ENCODE measurements at places on chromosomes 3 and 15.
A peak's percentile ranks its signal among the peaks of the same experiment; 100 is the strongest.

- DNase-seq, result no peak
Measured at GRCh38 chr3:173003956-173004355, 137.1 kb downstream of the SPATA16 start.

DNA sequence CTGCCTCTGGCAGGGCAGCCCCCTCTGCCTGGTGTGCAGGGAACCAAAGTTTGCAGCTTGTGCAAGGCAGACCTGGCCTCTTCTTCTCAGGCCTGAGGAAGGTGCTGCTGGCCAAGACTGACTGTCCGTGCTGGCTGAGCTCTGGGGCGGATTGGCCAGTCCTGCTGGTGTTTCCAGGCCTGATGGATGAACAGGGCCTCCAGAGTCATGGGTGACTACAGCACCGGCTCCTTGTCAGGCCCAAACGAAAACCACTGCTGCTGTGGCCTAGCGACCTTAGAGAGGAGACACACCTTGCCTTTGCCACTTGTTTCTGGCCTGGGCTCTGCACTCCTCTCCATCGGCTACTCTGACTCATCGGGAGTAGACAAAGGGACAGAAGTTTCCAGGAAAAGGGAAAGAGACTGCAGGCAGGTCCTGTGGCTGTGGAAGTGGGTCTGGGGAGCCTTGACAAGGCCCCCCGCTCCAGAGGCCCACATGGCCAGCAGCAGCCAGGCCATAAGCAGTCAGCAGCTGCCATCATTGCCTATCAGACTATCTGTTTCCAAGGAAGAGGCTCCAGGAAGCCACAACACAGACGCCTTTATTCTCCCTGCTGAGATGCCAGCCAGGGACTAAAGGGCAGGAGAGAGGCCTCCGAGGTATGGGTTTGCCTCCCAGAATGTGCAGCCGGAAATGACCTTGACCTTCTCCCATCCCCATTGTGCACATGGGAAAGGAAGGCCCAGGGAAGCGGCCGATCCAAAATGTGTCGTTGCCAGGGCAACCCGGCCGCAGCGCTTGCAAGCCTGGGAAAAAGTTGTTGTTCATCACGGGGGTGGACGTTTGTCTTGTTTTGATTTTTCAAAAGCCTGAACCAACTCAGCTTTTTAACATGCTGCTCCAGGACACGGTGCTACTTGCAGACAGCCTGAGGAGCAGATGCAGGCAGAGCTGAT is 160.5 kb downstream of the CHSY1 start:
- no peak for DNase-seq

- DNase-seq, result no peak
Measured at GRCh38 chr15:61186905-61187741, 42.0 kb downstream of the RORA start.

DNA sequence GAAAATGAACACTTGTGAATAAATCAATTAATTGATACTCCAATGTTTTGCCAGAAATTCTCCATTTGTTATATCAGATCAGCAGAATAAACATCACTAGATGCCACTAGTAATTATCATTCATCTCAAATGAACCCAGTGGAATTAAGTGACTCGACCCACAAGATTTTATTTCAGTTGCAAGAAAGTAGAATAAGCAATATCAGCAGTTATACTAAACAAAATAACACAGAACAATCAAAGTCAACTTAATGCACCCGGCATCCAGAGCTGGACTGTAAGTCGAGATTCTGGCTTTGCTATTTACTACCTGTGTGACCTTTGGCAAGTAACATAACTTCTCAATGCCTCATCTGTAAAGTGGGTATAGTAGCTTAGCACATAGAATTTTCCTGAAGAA is 256.5 kb downstream of the MEIS2 start:
- DNase-seq, result no peak

GRCh38 chr15:46126581-46126980 is 491.8 kb downstream of the SQOR start:
- DNase-seq, result no peak

DNA sequence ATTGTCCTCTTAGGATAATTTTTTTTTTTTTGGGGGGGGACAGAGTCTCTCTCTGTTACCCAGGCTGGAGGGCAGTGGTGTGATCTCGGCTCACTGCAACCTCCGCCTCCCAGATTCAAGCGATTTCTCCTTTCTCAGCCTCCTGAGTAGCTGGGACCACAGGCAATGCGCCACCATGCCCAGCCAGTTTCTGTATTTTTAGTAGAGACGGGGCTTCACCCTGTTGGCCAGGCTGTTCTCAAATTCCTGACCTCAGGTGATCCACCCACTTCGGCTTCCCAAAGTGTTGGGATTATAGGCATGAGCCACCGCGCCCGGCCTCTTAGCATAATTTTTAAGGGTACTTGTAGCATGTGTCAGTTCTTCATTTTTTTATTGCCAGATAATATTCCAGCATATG is 122.6 kb downstream of the FNDC3B start:
- no peak for DNase-seq

DNA sequence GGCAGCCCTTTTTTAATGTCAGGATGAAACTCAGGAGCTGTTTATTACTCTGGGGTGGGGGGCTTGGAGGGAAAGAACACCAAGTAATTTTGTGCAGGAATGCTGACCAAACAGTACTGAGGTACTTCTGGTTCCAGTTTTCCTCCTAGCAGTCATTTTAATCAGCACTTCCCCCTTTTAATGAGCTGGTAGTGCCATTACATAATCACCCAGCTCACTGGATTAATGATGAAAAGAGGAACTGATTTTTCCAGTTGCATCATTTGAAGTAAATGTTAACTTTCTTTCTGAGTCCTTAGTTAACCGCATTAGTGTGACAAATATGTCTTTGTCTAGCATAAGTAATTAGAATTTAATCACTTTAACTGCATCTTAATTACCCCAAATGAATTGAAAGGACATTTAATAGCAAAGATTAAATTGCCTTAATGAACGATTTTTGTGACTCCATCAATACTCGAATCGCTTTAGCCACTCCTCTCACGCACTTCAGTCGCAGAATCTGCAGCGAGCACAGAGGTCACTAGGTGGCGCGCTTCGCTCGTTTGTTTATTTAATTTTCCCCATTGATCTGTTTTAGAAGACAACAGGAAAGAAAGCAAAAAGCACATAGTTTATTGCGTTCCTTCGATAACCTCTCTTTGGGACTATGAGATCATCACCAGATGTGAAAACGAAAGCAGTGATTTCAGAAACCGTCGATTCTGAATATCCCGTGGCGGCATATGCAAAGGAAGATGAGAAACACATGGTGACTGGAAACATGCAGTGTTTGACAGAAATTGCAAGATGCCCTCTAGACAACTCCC is 9.8 kb downstream of the ONECUT1 start:
- DNase-seq, result peak; percentile 70

All from bone marrow (tissue), 2 donors.